ENCODE measurements at places on chromosomes 5 and 9. TPM values are rescaled to one million over a fixed set of nuclear protein-coding genes. Genes with fewer than 3 reads are reported as not detected.

GRCh38 chr5:7638456-7638855 is 212.5 kb downstream of the CFAP90 start:
- DNase-seq: no peak

Gene ADAMTS19
- total RNA-seq: 0.09 TPM

DNA sequence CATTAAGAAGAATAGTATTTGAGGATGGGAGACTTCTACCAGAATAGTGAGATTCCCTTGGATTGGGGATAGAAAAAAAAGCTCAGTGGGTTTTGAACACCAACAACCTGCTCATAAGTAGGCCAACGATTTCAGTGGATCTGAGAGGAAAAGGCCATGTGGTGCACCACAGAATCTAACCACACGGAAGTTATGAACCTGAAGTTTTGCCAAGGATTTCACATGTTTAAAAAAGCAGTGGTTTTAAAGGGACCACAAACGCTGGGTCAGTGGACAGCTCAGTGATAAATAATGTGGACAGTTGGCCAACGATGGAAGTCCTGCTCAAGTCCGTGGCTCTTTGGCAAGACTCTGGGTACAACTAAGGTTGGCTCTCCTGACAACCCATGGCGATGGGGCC is 107.2 kb upstream of the TXNDC8 start:
- DNase-seq: no peak

DNA sequence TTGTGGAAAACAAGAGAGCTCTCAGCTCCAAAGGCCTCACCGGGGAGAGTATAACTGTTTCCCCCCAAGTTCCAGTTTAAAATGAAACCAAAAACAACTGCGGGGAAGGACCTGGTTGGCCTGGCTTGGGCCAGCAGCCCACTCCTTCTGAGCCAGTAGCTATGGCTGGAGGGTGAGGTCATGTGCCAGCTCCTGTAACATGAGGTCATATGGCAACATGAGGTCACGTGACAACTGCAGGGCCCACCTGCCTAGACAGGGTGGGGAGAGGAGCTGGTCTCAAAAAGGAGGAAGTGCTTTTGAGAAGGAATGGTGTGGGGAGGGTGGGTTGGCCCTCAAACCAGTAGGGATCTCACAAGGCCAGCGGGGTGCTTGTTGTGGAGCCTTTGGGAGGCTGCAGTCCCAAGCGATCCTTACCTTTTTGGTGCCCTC is 29.3 kb upstream of the CRB2 start:
- no peak for DNase-seq

- DNase-seq: no peak
Observed at GRCh38 chr5:127602896-127603844, 45.7 kb upstream of the CTXN3 start.

DNA sequence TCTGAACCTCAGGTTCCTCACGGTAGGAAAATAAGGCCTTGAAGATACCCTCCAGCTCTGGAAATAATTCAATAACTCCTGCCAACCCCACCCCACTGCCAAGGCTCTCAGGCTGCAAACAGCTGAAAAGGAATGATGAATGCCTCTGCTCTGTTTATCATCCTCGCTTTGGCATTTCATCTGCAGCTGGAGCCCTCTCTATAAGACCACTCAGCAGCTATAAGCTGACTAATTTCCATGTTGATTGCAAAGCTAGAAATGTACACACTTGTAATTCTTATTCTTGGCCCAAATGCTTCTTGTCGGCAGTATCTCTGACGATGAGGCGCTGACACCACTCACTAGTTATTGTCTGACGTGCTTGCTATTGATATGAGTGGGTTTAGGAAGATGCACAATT is 408.4 kb upstream of the NMUR2 start:
- no peak for DNase-seq

- no peak for DNase-seq
Observed at GRCh38 chr5:115888027-115888426, 46.3 kb downstream of the AP3S1 start.

Gene KCTD16
- 0.05 TPM for total RNA-seq

GRCh38 chr9:135696446-135696845 is 2.8 kb downstream of the SOHLH1 start:
- DNase-seq: no peak

GRCh38 chr9:92610470-92611420 is 59.2 kb downstream of the IPPK start:
- no peak for DNase-seq

GRCh38 chr5:40240111-40240510 is 439.6 kb upstream of the PTGER4 start:
- DNase-seq: no peak

DNA sequence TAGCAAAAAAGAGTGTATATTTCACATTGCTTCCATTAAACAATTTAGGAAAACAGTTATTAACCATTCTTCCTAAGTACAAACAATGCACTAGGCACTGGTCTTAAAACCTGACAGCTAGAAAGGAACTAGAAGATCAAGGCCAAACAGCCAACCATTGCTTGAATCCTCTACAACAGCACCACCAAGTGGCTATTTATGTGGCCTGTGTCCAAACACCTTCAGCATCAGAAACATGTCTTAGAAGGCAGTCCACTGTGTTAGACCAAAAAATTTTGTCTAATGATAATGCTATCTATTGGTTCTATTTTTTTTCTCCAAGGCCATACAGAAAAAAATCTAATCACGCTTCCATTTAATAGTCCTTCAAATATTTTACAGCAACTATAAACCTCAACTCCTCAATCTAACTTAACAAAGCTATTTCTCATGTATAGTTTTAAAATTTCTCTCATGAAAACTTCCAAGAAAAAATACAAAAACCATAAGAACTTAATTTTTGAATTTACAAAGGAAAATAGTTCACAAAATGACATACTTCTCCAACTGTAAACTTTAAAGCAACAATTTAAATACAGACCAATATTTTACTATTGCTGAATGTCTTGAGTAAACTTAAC is 36.1 kb downstream of the CAAP1 start:
- no peak for DNase-seq

- DNase-seq: no peak
Observed at GRCh38 chr5:121963392-121963791, 1.6 kb downstream of the SRFBP1 start.

DNA sequence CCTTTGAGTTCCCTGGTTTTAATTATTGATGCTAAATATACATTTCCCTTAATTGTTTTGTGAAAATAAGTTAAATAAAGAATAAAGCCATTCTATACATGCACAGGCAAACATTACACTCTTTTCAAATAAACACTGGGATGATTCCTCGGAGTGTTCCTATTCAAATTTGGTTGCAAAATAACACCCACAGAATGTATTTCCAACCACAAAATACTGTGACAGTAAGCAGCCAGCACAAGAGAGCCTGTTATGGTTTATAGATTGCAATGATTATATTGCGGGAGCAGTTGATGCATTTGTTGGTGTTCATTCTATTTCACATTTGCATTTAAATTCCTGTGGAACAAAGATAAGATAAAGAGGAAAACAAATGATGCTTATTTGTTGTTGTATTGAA is 632.6 kb upstream of the WWC1 start:
- no peak for DNase-seq

Gene RPL35
- 747 TPM for total RNA-seq

Gene PTGDS
- total RNA-seq: 0.23 TPM

- peak; percentile 34 for DNase-seq
Observed at GRCh38 chr9:137294681-137295237, 7.3 kb downstream of the NRARP start.

DNA sequence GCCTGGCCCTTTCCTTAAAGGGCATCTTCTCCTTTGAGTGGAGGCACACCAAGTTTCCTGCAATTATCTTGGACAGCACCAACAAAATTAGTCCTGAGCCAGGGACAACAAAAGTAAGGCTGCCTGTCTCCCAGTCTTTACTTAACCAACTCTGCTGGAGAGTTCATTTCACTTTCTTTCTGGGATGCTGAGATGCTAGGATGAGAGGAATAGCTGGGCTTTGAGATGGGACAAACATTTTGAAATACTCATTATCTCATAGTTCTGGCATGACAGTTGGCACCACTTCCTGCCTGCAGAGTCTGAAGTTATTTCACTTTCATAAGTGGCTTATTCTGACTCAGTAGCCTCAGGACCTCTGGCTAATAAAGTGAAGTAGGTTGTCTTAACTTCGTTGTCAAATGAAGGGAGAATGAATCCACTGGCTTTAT is 157.0 kb downstream of the C9orf152 start:
- no peak for DNase-seq

DNA sequence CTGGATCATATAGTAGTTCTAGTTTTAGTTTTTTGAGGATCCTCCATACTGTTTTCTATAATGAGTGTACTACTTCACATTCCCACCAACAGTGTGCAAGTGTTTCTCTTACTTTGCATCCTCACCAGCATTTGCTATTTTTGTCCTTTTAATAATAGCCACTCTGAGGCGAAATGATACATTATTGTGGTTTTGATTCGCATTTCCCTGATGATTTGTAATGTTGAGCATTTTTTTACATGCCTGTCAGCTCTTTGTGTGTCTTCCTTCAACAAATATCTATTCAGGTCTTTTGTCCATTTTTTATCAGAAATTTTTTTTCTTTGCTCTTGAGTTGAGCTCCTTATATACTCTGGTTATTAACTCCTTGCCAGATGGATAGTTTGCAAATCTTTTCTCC is 114.0 kb downstream of the ADAMTSL1 start:
- no peak for DNase-seq

DNA sequence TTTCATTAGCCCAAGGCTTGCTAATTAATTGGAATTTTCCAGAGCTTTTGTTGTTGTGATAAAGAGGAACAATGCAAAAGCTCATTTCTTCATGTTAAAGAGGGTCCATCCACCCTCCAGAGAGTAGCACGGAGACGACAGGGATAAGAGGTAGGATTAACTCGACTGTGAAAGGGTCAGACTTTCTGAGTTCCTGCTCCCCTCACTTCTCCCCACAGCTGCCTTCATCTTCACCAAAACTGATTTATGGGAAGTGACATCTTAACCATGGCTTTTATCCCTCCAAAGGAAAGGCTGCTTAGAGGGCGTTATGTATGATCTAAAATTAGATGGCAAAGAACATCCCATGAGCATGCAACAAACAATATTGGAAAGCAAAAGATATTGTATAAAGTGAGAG is 135.5 kb downstream of the GLIS3 start:
- DNase-seq: no peak

Gene CTXN3
- total RNA-seq: not detected

Gene MCCC2
- total RNA-seq: 75.8 TPM

DNA sequence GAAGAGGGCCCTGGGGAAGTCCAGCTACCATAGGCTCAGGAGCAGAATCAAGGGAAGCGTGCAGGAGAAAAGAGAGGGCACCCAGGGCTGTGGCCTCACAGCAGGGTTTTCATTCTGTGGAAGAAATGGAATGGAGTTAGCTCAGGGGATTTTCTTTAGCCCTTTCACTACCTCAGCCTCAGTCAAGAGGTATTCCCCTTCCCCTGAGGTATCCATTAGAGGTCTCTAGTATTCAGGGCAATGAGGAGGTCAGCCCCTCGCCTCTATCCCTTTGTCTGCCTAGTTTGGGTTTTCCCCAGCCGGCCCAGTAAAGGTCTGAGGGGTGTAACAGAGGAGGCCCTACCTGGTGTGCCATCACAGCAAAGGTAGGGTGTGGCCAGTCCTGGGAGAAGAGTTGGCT is 21.5 kb downstream of the GFRA3 start:
- no peak for DNase-seq

DNA sequence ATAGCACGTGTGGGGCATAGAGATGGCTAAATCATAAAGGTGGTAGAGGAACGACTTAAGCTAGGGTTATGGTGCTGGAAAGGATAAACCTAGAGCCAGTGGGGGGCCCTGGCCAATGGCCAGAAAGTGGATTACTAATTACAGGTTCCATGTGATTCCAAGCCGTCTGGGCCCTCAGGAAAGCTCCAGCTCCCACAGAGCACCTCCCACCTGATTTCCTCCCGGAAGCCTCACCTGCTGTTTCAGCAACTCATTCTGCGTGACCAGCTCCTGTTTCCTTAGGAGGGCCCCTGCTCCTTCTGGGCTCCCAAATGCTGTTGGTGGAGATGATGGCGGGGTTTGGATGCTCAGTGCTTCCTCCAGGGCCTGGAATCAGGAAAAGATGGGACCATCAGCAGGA is 16.2 kb downstream of the GPX3 start:
- DNase-seq: no peak

GRCh38 chr5:178433273-178433775 is 156.9 kb downstream of the COL23A1 start:
- DNase-seq: peak; percentile 26
